ENCODE measurements at places on chromosomes 13 and 19.

DNA sequence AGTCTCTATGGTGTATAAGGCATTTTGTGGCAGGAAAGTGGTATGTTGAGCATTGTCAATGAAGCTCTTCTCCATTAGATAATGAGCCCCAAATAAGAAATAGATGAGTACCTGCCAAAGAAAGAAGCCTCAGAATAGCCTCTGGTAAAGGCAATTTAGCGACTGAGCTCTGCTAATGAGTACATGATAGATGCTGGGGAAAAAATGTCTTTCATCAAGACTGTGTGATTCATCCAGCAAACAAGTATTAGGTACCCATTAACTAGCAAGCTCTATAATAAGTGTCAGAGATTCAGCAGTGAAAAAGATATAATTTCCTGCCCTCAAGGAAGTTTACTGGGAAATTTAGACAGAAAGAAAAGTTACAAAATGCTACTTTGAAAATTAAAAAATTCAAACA lies 294.6 kb downstream of the ITGBL1 start:
- DNase-seq: no peak

- no peak for DNase-seq
Observed at GRCh38 chr19:12543855-12544254, 7.4 kb downstream of the ZNF564 start.

DNA sequence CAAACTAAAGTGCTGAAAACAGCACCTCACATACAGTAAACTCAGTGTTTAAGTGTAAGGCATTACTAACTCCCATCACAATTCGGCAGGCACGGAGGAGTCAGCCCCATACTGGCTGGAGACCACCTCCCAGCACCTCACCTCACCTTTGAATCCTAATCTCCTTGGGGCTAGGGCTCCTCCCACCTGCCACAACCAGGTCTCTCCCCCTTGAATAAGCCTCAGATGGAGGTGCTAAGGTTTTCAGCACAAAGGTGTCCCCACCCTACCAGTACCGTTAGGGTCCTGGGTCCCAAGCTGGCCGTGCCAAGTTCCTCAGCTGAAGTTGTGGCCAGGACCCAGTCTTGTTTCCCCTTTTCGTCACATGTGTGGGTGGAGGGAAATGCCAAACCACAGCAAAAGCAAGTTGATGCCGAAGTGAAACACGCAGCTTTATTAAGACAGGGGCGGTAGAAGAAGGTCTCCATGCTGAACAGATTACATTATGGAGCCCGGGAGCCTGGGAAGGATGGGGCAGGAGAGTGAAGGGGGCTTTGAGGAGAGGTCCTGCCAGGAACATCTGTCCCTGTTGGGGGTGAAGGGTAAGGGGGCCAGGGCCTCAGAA lies at the start of gene IGFLR1:
Gene IGFLR1 (minus strand): TSS at position 332 of the 604 bp plus-strand sequence. CDS start 1,272 bp downstream, outside the sequence.
- peak; percentile 41 for DNase-seq

DNA sequence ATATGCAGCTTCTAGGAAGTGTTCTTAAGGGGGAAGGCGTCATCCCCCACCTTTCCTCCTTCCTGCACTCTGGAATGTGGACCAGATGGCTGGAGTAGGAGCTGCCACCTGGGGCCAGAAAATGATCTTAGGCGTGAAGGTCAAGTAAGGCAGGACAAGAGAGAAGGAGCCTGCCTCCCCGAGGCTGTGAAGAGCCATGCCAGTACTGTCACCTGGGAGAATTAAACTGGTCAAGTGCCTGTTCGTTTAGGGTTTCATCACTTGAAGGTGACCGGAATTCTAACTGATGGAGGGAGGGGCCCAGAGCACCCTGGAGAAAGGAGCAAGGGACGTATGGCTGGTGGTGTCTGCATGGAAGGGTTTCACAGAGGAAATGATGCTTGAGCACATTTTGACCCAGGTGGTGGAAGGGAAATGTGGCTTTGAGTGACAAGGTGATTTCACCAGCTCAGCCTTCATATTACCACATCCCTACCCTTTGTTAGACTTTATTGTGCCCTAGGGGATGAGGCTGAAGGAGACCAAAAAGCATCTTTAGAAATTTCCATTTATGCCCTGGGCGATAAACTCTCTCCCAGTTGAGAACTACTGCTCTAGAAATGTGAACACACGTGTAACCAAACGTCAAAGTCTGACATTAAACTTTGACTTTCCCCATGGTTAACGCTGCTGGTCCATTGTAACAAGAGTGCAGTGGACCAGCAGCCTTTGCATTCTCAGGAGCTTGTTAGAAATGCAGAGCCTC lies 37.5 kb downstream of the PPP2R1A start:
- DNase-seq: no peak

DNA sequence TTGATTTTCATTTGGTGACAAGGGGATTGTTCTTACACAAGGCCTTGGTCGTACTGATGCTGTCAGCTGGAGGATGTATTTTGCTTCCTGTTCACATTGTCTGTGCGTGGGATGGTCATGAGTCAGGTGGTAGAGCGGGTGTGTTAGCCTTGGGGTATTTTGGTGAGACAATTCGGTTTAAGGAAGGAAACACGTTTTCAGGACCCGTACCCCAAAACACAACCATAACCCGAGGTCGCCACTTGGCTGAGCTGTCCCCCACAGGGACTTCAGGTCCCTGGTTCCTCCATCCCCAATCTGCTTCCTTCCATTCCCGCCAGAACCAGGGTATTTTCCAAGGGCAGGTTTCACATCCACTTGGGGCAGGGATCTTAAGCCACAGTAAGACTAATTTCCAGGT lies 15.0 kb downstream of the MYO9B start:
- no peak for DNase-seq

GRCh38 chr13:105196052-105196451 lies 1339.4 kb downstream of the EFNB2 start:
- no peak for DNase-seq

DNA sequence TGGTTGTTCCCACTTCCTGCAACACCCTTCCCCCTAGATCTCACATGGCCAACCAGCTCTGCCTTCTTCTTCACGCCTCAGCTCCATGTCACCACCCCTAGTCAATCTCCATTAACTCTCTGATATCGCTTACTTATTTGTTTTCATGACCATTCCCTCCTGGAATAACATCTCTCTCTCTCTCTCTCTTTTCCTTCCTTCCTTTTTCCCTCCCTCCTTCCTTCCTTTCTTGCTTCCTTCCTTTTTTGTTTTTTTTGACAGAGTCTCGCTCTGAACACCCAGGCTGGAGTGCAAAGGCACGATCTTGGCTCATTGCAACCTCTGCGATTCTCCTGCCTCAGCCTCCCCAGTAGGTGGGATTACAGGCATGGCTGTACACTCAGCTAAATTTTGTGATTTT lies 44.9 kb upstream of the ADGRL1 start:
- DNase-seq: no peak

- no peak for DNase-seq
Observed at GRCh38 chr19:34480971-34481841, at the start of gene WTIP. Gene WTIP, plus strand, starts transcription at chr19:34481758. Its CDS starts 217 bp downstream, at chr19:34481975.

DNA sequence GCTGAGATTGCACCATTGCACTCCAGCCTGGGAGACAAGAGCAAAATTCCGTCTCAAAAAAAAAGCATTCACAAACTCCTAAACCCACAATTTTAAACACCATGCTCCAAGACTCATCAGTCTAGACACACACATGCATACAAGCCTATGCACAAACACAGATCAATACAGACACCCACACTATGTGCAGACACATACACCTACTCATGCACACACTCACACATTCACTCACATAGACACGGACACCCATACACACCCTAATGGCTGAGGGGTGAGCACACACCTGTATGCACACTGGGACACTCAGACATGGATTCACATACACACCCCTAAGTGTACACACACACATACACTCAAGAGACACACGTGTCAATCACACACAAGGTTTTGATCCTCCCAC lies 9.3 kb downstream of the PNMA8B start:
- no peak for DNase-seq

GRCh38 chr13:63773476-63773875 lies 2357.8 kb upstream of the PCDH20 start:
- no peak for DNase-seq

GRCh38 chr19:2302319-2303210 lies 5.4 kb downstream of the LINGO3 start:
- no peak for DNase-seq

DNA sequence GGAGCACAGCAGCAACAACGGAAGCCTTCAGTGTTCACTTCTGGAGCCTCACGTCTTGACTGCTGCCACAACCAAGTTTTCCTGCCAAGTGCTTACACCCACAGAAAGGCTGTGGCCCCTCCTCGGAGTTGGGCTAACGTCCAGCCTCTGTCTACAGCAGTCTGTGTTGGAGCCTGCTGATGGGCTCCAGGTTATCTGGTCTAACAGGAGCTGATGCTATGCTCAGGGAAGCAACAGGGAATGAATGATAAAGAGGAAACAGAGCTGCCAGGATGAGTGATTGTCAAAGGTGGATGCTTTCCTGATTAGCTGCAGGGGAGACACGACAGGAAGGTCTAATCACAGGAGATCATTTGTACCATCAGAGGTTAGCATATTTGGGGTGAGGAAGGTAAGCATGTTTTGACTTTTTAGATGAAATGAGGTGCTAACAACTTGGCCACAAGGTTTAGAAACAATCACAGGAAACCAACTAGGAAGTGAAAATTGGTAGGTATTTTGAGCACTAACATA lies 53.8 kb upstream of the RCBTB2 start:
- no peak for DNase-seq
